Peyer's patch (tissue), 4 donors: ENCODE measurements at places on chromosomes 2 and 18.
A peak's percentile ranks its signal among the peaks of the same experiment; 100 is the strongest.

DNA sequence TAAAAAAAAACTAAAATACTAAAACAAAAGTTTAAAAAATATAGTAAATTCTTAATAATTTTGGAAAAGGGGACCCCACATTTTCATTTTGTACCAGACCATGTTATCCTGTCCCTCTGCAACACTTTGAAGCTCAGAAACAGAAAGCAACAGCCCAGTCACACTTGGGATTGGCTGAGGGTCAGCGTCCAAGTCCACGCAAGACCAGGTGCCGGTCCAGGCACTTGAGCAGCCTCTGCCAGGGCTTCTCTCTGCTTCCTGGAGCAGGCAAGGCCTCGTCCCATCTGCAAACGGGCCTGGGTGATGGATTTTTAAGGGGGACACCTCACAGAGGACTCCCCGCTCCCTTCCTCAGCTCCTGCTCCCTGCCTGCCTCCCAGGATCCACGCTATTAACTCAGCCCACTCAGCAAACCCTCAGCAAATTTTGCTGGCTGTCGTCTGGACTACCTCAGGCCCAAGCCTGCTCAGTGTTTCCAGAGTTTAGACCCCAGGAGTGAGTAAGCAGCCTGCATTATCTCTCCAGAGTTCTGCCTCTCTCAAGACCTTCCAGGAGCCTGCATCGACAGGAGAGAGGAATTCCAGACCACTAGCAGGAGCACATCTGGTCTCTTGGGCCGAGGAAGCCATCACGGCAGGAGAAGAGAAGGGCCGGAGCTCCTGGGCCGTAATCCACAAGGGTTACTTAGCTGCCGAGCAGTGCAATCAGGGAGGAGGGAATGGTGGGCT lies 88.7 kb upstream of the STPG4 start:
- no peak for DNase-seq

DNA sequence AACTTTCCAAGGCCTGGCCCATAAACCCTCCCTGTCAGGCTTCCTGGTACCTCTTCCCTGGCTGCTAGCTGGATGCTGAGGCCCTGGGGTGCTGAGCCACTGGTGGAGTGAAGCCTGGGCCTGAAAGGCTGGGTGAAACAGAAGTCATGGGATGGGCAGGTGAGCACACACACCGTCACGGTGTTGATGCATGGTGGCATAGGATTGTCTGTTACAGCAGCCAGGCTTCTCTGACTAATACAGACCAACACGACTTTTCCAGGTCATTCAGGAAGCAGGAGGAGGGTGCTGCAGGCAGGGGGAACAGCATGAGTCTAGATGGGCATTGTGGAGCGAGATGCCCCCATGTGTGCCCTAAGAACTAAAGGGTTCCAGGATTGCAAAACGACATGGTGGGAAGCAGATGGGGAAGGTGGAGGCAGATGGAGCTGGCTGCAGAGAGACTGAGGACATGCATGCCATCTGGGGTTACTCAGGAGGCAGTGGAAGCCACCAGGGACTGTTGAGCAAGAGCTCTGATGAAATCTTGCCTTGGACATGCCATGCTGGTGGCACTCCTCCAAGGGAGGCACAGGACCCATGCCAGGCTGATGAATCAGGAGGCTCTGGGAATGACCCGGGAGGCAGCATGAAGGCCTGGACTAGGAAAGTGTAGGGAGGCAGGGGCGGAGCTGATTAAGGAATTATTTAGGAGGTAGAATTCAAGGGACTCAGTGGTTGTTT lies 480.9 kb downstream of the TSN start:
- no peak for DNase-seq

- no peak for DNase-seq
These were observed 59.4 kb upstream of the RMDN2 start for GRCh38 chr2:37865640-37866039.

GRCh38 chr2:74080346-74080745 lies 67.4 kb downstream of the BOLA3 start:
- DNase-seq = no peak

GRCh38 chr18:76255070-76255683 lies 239.9 kb downstream of the ZNF516 start:
- no peak for DNase-seq

DNA sequence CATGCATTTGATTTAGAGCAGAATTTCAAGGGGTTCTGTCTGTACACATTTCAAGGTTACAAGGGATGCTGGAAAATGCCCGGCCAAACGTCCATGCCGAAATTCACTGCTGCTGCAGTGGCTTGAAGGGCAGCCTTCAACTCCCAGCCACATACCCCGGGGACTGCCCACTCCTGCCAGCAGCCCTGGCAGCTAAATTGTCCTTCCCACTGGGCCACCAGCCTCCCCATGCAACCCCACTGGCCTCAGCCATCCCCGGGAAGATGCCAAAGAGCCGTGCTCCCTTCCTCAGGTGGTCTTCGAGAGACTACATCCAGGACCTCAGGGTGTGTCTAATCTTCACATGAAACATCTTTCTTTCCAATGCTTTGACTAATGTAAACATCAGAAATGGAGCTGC lies 478.7 kb upstream of the MYT1L start:
- peak; percentile 26 for DNase-seq

DNA sequence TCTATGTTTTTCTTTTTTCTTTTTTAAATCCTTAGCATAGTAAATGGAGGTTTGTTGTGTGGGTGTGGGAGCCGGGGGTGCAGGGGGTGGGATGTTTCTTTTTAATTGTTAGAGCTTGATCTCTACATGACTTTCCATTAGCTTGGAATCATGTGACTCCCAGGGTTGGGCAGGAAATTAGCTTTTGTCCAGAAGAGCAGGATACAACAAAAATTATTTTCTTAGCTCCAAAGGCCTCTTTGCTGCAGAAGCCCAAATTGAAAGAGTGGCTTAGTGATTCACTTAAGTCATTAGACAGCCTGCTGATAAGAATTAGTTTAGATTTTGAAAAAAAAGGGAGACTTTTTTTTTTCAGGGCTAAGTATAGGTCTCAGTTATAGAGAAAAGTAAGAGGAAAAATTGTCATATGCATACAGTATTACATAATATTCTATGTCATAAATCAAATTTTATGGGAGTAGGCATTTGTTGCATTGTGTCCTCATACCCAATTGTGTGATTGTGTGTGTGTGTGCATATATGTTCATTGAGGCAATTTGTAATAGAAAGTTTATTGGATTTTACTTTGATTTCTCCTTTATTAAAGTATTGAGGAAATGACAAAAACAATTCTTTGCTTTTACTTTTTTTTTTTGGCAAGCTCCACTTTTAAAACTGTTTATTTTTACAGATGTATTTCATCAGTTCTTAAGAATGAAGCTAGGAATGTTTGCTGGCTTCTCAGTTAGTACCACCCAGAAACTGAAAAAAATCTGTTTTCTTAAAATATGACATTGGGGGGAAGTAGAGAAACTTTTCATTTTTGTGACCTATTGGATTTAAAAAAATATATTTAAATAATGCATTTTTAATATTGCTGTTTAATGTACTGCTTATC lies 47.4 kb downstream of the TSPYL6 start:
- no peak for DNase-seq

DNA sequence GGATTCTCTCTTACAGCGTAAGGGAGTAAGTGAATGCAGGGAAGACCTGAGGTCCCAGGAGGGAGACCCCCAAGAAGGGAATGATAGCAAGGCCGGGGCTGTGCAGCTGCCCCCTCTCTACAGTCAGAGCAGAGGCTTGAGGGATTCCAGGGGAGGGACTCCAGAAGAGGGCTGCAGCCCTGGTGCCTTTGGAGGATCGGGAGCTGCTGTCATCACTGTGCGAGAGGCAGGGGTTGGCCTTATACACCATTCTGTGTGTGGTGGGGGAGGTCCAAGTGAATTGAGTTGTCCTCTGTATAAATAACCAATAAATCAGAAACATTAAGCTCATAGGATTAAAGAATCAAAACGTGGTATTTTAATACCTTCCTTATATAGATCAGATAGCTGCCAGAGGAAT lies 114.9 kb downstream of the GLI2 start:
- DNase-seq = peak; percentile 36

DNA sequence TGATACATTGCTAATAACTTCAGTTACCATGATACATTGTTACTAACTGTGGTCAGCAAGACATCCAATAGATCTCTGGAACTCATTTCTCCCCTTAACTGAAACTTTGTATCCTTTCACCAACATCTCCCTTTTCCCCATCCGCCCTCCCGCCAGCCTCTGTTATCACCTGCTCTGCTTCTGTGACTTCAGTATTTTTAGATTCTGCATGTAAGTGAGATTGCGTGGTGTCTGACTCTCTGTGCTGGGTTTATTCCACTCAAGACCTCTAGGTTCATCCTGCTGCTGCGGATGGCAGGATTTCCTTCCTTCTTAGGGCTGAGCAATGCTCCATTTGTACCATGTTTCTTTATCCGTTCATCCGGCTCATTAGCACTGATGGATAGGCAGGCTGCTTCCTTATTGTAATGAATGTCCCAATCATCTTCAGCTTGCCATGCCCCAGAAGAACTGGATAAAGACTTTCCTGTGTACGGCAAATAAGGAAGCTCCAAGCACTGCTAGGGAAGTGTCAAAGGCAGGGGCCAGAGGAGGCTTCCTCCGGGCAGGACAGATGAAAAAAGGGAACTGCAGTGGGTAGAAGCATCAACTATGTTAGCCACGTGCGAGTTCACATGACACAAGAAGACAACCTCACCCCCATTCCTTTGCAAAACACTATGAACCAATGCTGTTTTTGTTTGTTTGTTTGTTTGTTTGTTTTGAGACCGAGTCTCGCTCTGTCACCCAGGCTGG lies 113.4 kb downstream of the EIPR1 start:
- no peak for DNase-seq

DNA sequence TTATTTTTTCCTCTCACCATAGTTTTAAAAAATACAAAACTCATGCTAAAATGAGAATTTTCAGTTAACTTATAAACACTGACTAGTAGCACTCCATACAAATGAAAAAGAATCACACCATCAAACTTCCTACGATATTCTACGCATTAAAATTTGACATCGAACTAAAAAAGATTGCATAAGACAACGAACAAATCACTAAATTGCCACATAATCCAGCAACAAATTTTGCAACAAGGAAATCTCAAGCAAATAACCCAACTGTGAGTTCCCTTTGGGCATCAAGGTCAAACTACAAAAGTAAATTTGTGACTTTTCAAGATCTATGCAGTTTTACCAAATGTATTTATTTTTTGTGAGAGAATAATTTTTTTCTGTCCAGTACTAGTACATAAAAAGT lies 1.5 kb downstream of the MAP3K2 start:
- no peak for DNase-seq

DNA sequence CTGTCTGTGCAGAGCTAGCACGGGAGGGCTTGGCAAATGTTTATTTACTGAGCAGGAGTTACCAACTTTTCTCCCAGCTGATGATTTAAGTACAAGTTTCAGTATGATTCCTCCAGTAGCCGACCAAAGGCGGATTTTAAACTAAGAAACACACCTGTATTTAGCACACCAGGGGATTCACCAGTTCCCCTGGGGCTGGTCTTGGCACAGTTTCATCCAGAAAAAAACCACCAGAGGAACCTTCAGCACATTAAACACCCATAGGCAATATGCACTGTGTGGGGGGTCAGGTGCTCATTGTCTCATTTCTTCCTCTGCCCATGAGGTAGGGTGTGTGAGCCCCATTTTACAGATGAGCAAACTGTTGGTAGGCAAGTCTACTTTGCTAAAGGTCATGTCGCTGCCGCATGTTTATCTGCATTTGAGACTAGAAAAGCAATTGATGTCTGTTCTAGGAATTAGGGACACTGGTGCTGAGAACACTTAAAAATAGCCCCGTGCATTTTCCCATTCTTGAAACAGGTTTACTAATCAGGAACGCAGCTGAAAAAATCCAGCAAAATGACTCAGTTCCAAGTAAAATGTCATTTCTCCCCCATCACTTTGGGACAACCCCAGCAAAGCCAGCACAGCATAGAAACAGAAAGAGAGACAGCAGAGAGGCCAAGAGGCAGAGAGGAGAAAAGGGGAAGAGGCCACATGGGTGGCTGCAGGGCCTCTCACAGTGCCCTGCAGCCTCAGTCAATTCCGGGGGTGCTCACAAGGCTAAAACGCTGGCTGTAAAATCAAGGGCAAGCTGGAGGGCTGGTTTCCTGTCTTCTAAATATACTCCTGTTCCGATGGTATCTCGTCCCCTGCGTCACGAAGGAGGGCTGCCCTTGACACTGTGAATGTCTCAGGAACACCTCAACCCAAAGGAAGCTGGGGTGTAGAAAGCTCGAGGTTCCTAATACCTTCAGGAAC lies 166.8 kb upstream of the ID2 start:
- peak; percentile 72 for DNase-seq

- no peak for DNase-seq
These were observed 245.6 kb downstream of the TPGS2 start for GRCh38 chr18:36582988-36583745.

DNA sequence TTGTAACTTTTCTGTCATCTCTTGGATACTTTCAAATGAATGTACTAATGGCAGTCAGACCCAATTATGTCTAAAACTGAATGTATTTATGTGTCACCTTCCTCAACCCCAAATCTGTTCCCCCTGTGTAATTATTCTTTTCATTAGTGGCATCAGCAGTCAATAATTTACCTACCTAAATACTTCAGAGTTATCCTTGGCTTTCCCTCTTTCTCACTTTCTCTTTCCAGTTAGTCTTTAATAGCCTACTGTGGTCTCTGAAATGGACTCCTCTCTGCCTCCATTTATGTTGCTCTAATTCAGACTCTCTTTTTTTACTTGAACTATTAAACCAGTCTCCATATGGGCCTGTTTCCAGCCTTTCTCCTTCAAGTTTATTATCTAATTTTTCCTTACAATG lies 21.0 kb downstream of the C18orf63 start:
- no peak for DNase-seq

DNA sequence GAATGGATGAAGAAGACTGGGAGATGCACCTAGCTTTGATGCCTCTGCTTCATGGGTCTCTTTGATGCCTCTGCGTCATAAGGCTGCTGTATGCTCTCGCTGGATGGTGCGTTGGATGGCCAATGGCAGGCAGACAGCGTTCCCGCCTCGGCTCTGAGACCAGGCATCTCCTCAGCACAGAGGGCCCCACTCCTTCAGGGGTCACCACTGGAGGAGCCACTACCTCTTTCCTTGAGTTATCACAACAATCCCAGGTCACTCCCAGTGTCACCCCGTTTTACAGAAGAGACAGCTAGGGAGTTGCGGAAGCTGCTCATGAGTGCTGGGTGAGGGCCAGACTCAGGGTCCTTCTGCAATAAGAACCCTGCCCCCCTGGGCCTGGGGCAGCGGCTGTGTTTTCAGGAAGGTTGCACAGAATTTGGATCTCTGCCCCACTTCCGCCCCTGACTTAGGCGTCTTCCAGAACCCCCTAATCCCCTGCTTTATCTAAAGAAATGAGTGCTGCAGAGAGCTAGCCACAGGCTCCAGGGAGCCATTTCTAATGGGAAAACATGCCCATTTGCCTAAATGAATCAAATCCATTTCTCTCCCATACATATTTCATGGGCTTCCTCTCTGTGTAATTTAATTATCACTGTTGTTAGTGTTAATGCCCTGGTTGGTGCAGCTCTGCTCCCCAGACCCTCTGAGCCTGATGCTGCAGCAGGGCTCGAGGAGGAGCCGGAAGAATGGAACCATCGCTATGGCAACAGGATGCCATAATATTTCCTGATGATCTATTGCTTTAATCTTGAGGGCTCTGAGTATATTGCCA lies 131.8 kb upstream of the HS6ST1 start:
- no peak for DNase-seq

GRCh38 chr2:233063976-233064411 lies 3.9 kb downstream of the INPP5D start:
- DNase-seq = peak; percentile 56
